Adipocyte (in vitro differentiated cells): ENCODE measurements at places on chromosomes 3 and 15.
A peak's percentile ranks its signal among the peaks of the same experiment; 100 is the strongest.

DNA sequence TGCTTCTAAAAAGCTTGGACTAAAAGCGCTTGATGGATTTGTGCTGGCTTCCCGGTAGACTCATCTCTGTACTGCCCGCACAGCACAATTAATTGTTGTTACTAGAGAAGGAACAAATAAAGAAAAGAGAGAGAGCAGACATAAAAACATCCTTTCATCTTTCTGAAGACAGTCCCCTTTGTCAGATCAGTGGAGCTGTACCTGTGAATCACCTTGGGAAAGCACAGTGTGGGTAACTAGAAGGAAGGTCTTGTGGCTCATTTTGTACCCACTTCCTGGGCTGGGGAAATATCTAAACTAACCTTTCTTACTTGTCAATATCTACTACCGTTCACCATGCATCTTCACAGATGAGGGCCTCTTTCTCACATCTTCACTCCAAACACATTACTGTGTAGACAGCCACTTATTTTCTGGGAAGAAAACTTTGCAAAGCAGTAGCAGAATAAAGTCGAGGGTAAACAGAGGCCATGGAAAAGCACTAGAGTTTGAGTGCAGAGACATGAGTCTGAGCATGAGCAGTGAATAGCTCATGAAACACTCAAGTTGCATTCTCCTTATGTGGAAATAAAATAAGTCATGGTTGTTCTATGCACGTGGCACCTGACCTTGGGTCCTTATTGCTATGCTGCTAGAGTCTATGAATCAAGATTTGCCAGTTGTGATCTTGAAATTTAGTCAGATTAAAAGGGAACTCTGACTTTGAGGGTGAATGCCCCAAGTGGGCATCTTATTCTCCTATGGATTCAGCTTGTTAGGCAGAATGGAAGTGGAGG, 169.3 kb downstream of the LPP start:
- no peak for DNase-seq

DNA sequence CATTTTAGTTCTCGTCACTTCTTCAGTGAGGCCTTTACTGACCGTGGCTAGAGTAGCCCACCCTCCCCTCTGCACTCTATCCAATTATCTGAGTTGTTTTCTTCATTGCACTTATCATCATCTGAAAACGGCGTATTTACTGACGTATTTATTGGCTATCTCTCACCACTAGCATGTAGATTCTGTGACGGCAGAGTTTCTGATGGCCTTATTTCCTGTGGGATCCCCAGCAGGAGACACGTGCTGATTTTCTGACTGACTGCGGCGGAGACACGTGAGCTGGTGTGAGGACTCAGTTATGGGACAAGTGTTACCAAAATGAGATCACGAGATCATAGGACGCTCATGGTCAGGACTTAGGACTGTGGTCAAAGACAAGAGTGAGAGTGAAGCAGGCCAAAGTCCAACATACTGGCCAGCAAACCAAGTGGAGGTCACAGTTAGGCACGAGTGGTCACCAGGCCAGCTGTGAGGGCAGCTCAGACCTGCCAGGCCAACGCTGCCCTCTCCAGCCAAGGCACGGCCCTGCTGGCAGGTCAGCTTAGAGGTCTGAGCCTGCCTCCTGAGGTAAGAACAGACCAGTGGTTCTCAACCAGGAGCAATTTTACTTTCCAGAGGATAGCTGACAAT, 50.6 kb upstream of the BNIP2 start:
- DNase-seq, result no peak

- peak; percentile 18 for DNase-seq
Observed at GRCh38 chr3:23330568-23330967, 127.4 kb downstream of the UBE2E2 start.

DNA sequence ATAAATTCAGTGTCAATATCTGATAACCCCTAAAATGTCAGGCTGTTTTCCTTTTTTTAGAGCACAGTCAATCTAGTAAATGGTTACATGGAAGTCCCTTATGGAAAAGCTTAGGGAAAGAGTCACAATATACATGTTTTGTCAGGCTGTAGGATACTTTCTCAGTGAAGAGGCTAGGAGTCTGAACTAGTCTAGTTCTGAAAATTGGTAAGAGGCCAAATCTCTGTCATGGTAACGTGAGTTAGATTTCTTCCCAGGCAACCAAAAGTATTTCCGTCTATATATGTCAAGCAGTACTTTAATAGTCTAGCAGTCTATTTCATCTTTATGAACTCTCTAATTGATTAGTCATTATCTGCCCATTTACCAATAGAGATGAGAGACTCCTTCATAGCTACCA, 215.9 kb upstream of the LRRC3B start:
- no peak for DNase-seq

- DNase-seq, result no peak
Observed at GRCh38 chr3:317012-317411, 120.4 kb downstream of the CHL1 start.

GRCh38 chr3:153209596-153209995, 47.6 kb downstream of the RAP2B start:
- DNase-seq, result peak; percentile 54

DNA sequence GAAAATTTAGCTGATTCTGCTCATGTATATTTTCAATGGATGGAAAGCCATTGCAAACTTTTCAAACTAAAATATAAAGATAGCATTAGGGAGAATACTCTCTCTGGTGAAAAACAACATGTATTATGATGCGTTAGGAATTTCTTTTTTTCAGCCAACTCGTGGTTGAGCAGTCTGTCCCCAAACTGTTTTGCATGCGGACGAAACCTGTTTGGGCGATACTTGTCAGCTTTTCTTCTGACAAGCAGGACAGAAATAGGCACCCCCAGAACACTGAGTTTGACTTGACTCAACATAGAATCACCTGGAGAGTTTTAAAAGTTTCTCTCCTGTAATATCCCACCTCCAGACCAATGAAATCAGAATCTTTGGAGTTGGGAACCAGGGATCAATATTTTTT, 417.5 kb upstream of the TPRG1 start:
- DNase-seq, result no peak

GRCh38 chr15:52023169-52023922, 4.3 kb downstream of the MAPK6 start:
- no peak for DNase-seq

DNA sequence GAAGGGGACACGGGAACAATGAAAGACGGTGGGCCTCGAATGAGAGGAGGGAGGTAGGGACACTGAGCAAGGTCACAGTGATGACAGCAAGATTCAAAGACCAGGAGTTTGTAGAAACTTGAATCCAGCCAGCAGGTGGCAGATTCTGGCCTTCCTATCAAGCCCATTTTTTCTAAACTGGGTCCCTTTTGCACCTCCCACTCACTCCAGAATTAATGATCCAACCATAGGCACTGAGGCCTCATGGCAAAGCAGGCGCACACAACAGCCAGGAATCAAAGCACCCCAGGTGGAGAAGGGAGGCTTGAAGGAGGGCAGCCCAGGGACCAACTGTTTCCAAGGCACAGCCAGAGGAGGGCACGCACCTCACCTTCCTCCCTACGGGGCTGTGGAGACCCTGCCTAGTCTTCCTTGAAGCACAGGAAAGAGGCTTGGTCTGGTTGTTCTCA, 90.2 kb downstream of the ANP32A start:
- peak; percentile 66 for DNase-seq

DNA sequence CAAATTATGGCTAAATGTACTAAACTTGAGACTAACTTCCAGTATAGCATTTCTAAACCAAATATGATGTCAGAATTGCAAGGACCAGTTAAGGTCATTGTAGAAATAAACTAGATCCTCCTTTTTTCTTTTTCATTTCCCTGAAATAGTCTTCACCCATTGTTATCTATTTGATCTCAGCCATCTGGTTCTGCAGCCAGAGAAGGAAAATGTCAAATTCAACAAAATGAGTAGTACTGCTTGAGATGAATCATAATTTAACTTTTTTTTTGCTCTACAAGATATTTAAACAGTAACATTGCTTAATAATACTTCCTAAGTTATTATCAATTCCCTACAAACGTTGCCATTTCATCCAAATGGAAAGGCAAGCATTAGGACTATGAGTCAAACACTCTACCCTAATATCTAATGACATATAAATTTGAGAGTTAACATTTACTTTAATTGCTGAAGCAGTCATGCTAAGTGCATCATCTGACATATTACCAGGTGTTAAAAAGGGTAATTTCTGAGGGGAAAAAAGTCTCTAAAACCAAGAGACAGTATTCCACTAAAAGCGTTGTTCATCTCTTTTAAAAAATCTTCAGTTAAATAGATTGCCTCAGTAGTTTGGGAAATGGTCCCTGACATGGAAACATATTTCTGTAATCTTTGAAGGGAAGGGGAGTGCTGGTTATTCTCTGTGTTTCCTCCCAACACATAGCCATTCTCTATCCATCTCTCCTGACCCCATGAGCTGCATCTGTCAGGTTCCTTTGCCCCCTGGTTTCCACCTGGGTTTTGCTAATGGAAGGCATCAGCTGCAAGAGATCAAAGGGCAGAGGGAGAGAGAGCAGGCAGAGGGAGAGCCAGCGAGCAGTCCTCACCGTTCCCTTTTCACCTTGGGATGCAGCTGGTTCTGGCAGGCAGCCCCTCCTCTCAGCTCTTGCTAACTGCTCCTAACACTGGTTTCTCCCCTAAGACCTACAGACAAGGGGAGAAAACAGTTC, 138.5 kb downstream of the ARPP21 start:
- DNase-seq, result peak; percentile 39

DNA sequence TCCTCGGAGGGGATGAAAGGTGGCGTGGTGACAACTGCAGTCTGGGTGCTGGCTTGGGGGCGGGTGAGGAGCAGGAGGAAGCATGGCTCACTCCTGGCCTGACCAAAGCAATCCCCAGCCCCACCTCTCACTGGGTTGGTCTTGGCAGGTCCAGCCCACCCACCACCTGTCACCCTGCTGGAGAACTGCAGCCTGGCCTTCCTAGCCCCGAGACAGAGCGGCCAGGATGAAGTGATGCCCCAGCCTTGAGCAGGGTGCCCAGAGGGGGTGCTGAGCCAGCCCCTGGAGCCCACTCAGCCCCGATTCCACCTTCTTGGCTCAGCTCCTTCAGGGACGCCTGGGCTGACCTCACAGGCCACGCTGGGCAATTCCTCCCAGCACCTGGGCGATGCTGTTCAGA, 89.9 kb downstream of the IQSEC1 start:
- DNase-seq, result no peak

DNA sequence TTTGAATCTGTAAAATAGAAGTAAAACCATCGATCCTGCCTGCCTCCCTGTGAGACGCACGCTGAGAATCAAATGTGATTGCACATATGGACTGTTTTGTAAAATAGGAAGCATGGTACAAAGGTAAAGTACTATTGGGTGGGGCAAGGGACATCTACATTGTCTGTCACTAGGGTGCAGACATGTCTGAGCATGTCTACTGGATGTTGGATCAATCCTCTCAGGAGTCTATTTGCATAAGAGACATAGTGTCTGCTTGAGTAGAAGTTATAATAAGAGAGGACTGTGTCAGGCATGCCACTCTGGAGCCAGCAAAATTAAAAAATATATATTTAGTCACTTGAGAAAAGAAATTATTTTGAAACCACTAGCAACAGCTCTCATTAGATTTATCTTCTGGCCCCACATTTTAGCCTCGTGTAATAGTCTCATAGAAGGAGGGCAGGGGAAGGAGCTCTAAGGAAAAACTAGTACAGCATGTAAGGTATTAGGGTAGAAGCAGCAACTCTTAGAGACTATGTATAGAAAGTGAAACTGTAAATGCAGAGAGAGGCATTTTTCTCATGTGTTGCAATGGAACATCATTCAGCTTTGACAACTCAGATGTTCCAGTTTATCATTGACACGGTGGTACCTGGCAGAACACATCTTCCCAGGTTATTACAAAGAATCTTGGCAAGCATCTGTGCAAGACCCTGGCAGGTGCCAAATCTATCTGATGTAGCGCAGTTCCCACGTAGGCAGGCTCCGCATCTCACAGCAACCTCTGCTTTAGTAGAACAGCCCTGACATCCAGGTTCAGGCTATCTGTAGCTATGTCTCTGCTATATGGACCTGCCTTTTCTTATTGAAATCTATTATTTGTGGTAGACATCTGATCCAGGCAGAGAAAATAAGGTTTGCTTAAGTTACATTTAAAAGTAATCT, 85.2 kb upstream of the CHL1 start:
- DNase-seq, result no peak

- no peak for DNase-seq
Observed at GRCh38 chr3:168161696-168162095, 66.0 kb upstream of the GOLIM4 start.

- DNase-seq, result peak; percentile 89
Observed at GRCh38 chr15:80970018-80970657, 19.5 kb downstream of the MESD start.

DNA sequence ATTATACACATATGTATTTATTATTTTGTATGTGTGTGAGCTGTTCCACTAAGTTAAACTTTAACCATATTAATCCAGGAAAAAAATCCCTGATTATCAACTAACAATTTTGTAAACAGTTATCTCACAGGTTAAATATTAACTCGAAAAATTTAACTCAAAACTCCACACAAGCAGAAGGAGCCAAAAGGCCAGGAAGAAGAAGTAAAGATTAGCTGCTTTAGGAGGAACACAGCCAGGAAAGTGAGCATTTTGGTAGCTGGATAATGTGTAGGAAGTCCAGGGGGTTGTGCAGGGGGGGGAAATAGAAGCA, 425.0 kb downstream of the TIGIT start:
- no peak for DNase-seq

DNA sequence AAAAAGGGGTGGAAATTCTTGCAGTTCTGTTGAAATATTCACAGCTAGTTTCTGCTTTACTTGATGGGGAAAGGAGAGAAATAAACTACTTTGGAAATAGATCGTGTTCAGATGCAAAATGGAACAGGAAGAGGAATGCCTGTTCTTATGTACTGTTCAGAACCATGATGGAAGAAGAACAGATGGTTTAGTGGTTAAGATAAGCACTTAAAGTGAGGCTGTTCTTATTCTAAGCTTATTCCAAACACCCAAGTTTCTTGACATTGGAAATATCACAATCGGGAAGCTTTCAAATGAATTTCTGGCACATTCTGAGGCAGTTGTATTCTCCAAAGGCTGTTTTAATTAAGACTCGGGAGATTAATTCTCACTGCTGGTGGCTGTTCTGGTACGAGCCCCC, 228.5 kb downstream of the LSAMP start:
- DNase-seq, result no peak

DNA sequence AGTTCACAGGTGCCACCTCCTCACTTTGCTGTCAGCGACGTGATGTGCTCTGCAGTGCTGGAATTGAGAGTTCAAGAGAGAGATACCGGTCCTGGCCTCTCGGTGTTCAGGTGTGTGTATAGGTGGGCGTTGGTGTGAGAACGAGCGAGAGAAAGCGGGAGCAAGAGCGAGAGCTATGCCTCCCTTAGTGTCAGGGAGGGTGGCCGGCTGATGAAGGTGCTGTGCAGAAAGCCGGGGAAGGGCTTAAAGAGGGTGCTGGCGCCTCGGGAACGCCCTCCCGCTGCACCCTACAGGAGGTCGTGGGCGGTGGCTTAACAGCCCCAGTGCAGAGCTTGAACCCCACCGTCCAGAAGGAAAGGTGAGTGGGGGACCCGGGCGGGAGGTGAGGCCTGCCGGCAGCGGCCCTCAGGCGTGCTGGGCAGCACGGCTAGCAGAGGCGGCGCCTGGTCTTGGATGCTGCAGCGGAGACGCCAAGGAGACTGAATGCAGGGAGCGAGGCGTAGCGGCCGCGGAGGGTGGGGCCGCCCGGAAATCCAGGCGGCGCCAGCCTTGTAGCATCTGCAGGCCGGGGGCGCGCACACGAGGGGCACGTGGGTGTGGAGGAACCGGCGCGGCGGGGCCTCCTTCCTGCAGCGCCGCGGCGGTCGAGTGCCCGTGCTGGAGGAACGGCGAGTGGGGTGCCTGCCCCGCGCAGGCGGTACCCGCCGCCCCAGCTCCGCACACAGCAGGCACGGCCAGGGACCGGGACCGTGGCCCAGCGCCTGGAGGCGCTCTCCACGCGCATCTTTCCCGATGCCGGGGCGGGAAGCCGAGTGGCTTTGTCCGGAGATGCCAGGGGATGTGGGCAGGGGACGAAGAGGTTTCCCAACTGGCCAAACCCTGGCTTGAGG, 246.8 kb upstream of the TOPAZ1 start:
- peak; percentile 75 for DNase-seq
